ENCODE measurements at places on chromosomes 3 and 15. TPM values are rescaled to one million over a fixed set of nuclear protein-coding genes. Genes with fewer than 3 reads are reported as not detected.

PDZRN3 gene
- 4.2 TPM for total RNA-seq

MED12L gene
- total RNA-seq = not detected

SYNM gene
- total RNA-seq = 1.7 TPM

ADAMTS9 gene
- total RNA-seq = 0.08 TPM

TRIM71 gene
- total RNA-seq = not detected

CCR3 gene
- total RNA-seq = not detected

CMTM8 gene
- total RNA-seq = 2.5 TPM

RARRES1 gene
- total RNA-seq = not detected

NKTR gene
- total RNA-seq = 9.2 TPM

TGFBR2 gene
- 99.7 TPM for total RNA-seq

Data from hair follicular keratinocyte (primary cell).